Mesenteric fat pad (tissue), 1 donor: ENCODE measurements at places on chromosomes 7 and 10. TPM values are rescaled to one million over a fixed set of nuclear protein-coding genes. Genes with fewer than 3 reads are reported as not detected.

Gene PDE1C
- total RNA-seq, result 2.2 TPM

Gene NXPH1
- total RNA-seq, result not detected

Gene UPF2
- 16.4 TPM for total RNA-seq

Gene TBXAS1
- total RNA-seq, result 35.2 TPM

Gene CTNNA3
- total RNA-seq, result 0.10 TPM

Gene PTPRZ1
- total RNA-seq, result 0.48 TPM

Gene PSPH
- total RNA-seq, result 7.5 TPM

Gene DOCK4
- total RNA-seq, result 40.9 TPM

Gene MMP21
- total RNA-seq, result 0.29 TPM

Gene CNOT4
- 25.0 TPM for total RNA-seq

Gene DLX5
- total RNA-seq, result 0.22 TPM

Gene GPR22
- not detected for total RNA-seq

Gene KCNH2
- 0.32 TPM for total RNA-seq

Gene SLC26A3
- 0.45 TPM for total RNA-seq

Gene CALHM1
- not detected for total RNA-seq

Gene TMEM184A
- total RNA-seq, result 0.16 TPM

Gene UCN3
- total RNA-seq, result not detected

Gene WASHC2C
- total RNA-seq, result 49.9 TPM

Gene DRGX
- not detected for total RNA-seq

Gene ZNF488
- total RNA-seq, result 0.10 TPM

Gene GIMAP6
- total RNA-seq, result 46.6 TPM

Gene NKX2-3
- 2.8 TPM for total RNA-seq

Gene CPED1
- total RNA-seq, result 44.4 TPM

Gene CHST3
- 80.3 TPM for total RNA-seq

Gene LEP
- 784 TPM for total RNA-seq

Gene NRG3
- 0.19 TPM for total RNA-seq

Gene CNTNAP2
- 1.3 TPM for total RNA-seq

Gene IRF5
- total RNA-seq, result 17.3 TPM

Gene ESYT2
- total RNA-seq, result 79.5 TPM

Gene RAMP3
- 49.2 TPM for total RNA-seq

Gene UNCX
- not detected for total RNA-seq

Gene FGFR2
- 1.4 TPM for total RNA-seq

Gene UPK3B
- total RNA-seq, result 1.9 TPM

Gene APBB1IP
- total RNA-seq, result 37.2 TPM

Gene ABCB4
- 1.3 TPM for total RNA-seq

Gene CYP51A1
- 36.6 TPM for total RNA-seq

Gene TMEM139
- total RNA-seq, result 3.7 TPM

Gene ELMO1
- total RNA-seq, result 48.9 TPM

Gene RNF133
- total RNA-seq, result 0.90 TPM

Gene RNLS
- 10.2 TPM for total RNA-seq

Gene WEE2
- total RNA-seq, result not detected

Gene ACTL6B
- not detected for total RNA-seq

Gene TAX1BP1
- 82.5 TPM for total RNA-seq

Gene UFSP1
- total RNA-seq, result 5.1 TPM

Gene CPA1
- total RNA-seq, result 4.0 TPM

Gene VPS37D
- 2.0 TPM for total RNA-seq

Gene MLXIPL
- total RNA-seq, result 91.5 TPM

Gene ANKRD30A
- total RNA-seq, result 3.5 TPM

Gene NCF1
- total RNA-seq, result 8.6 TPM
